ENCODE measurements at places on chromosomes 6 and 20. TPM values are rescaled to one million over a fixed set of nuclear protein-coding genes. Genes with fewer than 3 reads are reported as not detected.

GRCh38 chr6:53436526-53437303 is 88.0 kb upstream of the ELOVL5 start:
- no peak for ATAC-seq

DNA sequence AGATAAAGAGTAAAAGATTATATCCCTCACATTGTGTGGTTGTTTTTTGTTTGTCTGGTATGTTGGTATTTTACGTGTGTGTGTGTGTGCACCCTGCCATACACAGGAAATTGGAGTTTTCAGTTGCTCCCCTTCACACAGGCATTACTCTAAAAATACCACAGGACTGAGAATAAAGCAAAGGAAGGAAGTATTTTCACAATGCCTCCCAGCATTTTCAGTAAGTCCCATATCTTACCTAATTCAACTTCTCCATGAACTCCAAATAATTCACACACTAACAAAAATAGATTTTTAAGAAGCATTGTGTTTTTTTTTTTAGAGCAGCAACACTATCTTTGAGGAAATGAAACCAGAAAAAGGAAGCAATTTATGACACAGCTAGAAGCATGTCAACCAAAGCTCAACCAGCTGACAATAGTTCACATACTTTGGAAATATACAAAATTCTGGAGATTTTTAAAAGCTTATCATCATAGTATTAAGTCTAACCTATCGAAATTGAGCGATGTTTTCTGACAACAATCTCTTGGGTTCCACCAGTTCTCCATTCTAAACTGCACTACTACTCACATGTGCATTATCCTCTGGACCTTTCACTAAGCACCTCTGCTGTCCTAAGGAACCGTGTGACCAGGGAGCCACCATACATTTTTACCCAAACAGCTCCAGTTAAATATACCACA is 2.1 kb downstream of the UBE2J1 start:
- ATAC-seq: no peak

- peak; percentile 71 for ATAC-seq
Observed at GRCh38 chr20:33666293-33667244, at the start of gene ACTL10. TSS of gene ACTL10 (plus strand) at chr20:33666943. CDS start at chr20:33667498, 555 bp downstream.

DNA sequence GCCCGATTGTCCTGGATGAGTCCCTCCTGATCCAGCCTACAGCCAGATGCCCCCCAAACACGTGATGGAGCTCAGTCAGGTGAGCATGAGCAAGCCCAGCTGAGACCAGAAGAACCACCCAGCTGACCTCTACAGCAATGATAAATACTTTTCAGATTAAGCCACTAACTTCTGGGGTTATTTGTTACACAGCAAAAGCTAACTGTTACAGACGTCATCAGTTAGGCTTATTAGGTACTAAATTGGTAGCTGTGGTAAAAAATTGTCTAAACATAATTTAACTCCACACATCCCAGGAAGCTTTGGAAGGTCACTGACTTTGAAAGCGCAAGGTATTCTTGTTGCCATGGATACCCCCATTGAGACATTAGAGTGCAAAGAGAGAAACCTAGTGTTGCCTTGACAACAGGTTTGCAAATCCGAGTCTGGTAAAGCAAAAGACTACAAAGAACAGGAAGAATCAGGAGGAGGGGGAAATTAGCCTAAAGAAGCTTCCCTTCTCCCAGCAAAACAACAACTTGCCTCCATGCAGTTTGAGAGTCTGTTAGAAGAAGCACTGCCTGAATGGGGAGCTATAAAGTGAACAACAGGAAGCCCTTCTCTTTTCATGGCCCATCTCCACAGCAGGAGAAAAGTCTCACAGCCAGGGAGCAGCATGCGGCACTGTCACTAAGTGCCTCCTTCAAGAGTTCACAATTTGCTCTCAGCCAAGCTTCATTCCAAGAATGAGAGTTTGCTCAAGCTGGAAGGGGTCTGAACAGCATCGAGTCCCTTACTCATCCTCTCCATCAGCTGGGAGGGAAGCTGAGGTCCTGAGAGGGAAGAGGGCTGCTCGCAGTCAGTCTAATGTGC is 41.7 kb upstream of the ZNF831 start:
- ATAC-seq: peak; percentile 35

DNA sequence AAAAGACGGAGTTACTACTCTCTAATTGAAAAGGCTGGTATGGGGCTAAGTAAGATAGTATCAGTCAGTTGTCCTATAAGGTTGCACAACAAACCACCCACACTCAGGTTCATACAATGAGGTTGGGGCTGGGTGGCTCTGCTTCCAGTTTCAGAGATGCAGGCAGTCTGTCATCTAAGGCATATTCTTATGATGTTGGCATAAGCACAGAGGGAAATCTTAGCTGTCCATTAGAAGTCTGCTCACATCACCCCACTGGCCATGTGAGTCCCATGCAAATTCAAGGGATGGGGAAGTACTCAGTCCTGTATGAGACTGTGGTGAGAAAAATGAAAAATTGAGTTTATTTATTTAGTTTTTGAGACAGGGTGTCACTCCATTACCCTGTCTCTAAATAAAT is 118.6 kb downstream of the LAMP5 start:
- no peak for ATAC-seq

- ATAC-seq: no peak
Observed at GRCh38 chr6:125340991-125341390, 39.2 kb upstream of the HDDC2 start.

GRCh38 chr20:24503352-24503931 is 34.0 kb downstream of the SYNDIG1 start:
- ATAC-seq: no peak

DNA sequence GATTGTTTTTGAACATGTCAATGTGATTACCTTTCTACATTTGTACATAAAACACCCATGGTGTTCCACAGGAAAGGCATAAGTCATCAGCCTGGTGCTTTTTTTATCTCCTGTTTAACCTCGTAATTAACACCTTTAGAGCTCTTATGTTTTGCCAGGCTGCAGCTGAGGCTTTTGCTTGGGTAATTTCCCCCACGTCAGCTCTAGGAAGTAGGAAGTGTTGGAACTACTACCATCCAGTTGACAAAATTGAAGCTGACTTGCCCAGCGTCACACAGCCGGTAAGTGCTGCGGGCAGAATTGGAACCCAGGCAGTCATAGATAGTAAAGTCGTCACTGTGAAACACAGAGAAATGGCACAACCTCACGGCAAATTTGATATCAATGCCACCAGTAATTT is 86.6 kb upstream of the BMP2 start:
- no peak for ATAC-seq

DNA sequence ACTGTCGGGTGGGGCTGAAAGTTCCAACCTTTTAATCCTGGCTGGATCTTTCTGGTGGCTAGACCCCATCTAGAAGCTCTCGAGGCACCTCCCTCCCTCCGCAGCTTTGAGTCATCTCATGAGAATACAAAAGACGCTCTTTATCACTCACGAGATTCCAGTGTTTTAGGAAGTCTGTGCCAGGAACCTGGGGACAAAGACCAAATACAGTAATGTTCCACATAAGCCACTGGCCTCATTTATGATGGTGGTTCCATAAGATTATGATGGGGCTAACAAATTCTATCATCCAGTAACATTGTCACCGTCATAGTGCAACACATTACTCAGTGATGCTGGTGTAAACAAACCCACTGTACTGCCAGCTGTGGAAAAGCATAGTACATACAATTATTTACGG is 48.7 kb downstream of the NCOA7 start:
- ATAC-seq: no peak

GRCh38 chr6:155782320-155782731 is 326.7 kb upstream of the NOX3 start:
- peak; percentile 54 for ATAC-seq

- ATAC-seq: no peak
Observed at GRCh38 chr6:33420491-33421343, 852 bp downstream of the SYNGAP1 start.

DNA sequence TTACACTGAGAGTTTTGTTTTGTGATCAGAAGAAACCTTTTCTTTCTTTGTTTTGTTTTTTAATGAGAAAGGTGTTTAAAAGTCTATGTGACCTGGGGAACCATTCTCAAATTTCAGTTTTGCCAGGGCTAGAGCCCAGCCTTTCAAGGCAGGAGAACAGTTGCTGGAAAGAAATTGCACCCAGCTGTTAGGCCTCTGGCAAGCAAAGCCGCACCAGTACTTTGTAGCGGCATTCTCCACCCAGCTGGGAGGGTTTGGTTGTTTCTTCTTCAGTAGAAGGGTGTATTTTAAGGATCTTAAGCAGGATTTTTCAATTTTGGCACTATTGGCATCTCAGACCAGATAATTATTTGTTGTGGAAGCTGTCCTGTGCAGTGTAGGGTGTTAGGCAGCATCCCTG is 16.6 kb upstream of the MAPK13 start:
- ATAC-seq: no peak

DNA sequence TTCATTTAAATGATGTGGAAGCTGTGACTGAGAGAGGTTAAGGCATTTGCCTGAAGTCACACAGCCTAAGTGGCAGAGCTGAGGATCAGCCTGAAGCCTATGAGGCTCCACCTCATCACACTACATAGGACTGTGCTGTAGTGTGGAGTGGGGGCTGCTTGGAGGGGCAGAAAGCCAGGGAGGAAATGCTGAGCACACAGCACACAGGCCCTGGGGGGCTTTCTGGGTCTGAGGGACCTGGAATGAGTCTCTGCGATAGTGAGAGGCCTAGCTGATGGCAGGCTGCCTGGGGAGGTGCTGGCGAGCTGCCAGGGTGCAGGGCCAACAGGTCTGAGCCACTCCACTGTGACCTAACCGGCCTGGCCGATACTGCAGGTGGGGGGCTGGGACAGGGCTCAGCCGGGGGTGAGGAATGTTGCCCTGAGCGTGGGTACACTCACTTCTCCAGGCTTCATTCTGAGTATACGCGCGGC is 2.2 kb upstream of the ARHGAP40 start:
- no peak for ATAC-seq

GRCh38 chr6:105917038-105917695 is 169.0 kb upstream of the PRDM1 start:
- ATAC-seq: no peak

GRCh38 chr20:41361757-41362747 is 4.6 kb downstream of the EMILIN3 start:
- no peak for ATAC-seq

DNA sequence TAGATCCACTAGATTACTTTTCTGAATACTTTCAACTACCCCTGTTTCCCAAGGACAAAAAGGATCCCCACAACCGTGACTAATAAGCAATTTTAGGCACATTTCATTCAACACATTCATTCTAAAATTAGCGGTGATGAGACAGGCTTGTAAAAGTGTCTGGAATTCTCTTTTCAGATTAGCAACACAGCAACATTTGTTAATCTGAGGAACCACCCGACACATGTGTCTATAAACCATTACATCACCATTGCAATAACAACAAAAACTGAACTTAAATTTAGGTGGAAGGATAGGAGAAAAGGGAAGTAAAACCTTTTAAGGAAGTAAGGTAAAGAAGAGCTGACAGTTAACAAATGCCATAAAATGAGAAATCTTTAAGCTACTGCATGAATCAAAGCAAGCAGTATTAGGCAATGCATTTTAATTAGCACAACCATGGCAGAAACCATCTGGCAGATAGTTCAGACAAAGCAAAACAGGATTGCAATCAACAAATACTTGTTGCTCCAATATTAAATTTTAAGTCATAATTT is 49.1 kb downstream of the MAP3K7 start:
- ATAC-seq: no peak

DNA sequence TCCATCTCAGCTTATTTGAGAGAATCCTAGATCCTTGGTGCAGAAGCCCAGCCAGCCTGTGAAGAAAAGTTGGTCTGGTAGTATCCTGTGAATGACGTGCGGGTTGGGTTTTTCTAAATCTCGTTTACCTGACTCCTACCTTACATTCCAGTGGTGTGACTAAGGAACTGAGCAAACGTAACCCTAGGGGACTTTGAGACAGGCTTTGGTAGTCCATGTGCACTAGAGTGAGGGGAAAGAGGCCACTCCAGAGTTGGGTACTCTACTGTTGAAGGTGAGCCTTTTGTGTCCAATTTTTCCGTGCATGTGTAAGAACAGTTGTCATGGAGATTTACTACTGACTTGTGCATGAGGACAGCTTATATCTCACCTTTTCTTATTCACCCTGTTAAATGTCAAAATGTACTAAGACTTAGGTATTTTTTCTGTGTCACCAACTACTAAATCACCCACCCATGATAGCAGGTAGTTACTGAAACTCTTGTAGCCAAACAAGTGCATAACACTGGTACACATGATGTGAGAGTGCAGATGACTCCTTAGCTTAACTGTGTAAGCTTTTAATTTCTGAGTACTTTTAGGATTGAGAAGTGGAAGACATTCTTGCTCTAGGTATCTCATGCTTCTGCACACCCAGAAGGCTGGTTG is 26.3 kb upstream of the PLCG1 start:
- peak; percentile 78 for ATAC-seq

GRCh38 chr20:52895701-52896100 is 76.5 kb upstream of the TSHZ2 start:
- no peak for ATAC-seq

- ATAC-seq: no peak
Observed at GRCh38 chr6:3230900-3231246, 3.4 kb upstream of the TUBB2B start.

GRCh38 chr6:113211170-113211569 is 646.0 kb upstream of the MARCKS start:
- ATAC-seq: no peak

DNA sequence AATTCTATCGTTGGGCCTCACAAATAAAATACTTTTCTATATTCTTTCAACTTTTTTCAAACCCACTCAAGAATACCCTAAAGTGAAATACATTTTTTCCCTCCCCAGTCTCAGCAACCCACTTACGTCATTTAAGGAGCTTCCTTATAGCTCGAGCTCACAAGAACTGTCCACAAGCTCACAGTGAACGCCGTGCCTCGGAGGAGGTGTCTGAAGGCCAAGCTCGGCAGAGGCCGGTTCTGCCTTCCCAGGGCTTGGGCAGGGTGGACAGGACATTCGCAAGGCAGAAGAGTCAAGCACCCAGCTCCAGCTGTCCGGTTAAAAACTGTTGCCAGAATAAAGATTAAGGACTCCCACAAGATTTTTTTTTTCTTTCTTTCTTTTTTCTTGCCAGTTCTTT is 802.3 kb downstream of the QKI start:
- no peak for ATAC-seq

Gene FAM8A1
- total RNA-seq: 6.1 TPM

Gene SCRT2
- total RNA-seq: not detected

Gene APCDD1L
- not detected for total RNA-seq

Gene MTFR2
- 31.0 TPM for total RNA-seq

Gene FAM209A
- total RNA-seq: 1.6 TPM

Gene PRRT1
- 0.29 TPM for total RNA-seq

Gene SOBP
- total RNA-seq: 0.06 TPM

Gene RAET1L
- not detected for total RNA-seq

Gene TGM3
- 0.16 TPM for total RNA-seq

Gene ZBP1
- total RNA-seq: 1.0 TPM

Gene RNF39
- not detected for total RNA-seq

Gene ZNF391
- total RNA-seq: 2.0 TPM

Gene FOXO3
- total RNA-seq: 21.3 TPM

Gene BPIFB2
- not detected for total RNA-seq

Gene TRIM40
- total RNA-seq: not detected

Data from activated T-helper 17 cell treated with anti-CD3 and anti-CD28 coated beads, Interleukin-2, amount 50 U/mL, for 72 hours (primary cell).